Forelimb muscle (tissue), 1 donor: ENCODE measurements at places on chromosomes 2 and 18. TPM values are rescaled to one million over a fixed set of nuclear protein-coding genes. Genes with fewer than 3 reads are reported as not detected.

- no peak for DNase-seq
Measured at GRCh38 chr2:172991031-172991430, 84.6 kb upstream of the MAP3K20 start.

DNA sequence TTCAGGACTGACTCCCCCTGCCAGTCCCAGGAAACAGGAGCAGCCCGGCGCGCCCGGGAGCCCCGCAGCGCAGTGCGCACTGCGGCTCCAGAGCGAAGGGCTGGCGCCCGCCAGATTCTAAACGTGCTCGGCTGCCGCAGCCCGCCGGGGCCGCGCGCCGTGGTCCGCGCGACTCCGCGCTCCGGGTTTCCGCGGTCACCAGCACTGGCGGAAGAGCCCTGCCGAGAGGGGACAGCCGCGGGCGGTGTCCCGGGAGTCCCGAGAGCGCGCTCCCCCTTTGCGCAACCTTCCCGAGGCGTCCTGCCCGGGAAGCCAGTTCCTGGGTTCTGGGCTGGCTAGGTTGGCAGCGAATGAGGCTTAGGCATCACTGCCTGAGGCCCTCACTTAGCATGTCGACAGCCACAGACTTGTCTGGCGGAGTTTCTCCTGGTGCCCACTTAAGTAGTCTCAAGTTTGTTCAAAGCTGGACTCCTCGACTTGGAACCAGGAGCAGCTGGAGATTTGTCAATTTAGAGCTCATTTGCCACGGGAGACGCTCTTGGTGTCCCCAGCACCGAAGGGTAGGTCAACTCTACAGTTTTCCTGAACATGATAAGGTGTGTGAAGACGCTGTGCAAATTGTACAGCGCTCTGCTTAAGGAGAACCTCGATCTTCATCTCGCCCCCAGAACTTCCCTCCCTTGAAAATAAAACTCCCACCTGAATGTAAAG lies 1.5 kb upstream of the VSNL1 start:
- DNase-seq = no peak

Gene STAMBP
- 42.9 TPM for polyA plus RNA-seq

DNA sequence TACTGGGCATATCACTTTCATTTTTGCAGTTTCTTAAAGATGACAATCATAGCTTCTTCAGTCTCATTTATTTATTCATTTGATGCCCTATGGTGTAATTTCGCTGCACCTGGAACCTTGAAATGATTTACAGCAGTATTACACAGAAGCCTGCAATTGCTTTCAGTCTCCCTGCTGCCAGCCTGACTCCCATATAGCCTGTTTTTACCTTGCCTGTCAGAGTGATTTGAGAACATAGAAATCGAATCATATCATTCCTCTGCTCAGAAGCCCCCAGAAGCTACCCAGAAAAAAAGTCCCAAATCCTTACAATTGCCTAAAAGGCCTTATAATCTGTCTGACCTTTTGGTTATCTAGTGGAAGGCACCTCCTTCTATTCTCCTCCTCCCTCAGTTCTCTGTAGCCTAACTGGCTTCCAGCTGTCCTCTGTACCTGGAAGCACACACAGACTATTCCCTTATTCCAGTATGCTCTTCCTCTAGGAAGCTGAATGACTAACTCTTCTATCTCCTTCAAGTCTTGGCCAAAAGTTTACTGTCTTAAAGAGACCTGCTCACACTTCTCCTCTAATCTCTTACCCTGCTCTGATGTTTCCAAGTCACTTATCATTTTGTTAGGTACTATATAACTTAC lies 12.6 kb downstream of the SCN3A start:
- DNase-seq = no peak

DNA sequence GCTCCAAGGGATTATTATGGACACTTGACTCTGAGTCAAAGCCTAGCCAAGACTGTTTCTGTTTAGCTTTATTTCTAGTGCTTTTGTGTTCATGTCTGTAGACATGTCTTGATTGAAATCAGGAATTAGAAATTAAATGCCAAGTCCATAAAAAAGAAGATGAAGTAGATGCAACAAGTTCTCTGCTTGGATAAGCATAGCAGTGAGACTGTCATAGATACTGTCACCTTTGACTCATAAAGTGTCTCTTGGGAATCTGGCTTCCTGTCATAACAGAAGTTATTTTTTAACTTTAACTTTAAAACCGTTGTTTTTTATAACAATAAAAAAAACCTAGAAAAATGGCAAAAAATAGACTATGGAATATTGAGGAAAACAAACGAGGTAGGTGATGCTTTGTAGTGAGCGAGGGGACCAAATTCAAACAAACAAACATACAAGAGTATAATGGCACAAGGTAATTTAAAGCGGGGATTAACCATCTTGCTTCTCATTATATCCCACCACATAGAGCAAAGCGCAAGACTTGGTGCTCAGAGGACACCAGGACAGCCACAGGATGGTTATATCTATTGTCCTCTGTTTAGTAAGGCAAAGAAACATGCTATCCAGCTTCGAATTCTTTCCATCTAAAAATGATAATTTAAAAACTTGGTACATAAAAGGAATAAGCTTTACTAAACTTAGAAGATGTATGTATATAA lies 64.6 kb downstream of the CD226 start:
- DNase-seq = no peak

DNA sequence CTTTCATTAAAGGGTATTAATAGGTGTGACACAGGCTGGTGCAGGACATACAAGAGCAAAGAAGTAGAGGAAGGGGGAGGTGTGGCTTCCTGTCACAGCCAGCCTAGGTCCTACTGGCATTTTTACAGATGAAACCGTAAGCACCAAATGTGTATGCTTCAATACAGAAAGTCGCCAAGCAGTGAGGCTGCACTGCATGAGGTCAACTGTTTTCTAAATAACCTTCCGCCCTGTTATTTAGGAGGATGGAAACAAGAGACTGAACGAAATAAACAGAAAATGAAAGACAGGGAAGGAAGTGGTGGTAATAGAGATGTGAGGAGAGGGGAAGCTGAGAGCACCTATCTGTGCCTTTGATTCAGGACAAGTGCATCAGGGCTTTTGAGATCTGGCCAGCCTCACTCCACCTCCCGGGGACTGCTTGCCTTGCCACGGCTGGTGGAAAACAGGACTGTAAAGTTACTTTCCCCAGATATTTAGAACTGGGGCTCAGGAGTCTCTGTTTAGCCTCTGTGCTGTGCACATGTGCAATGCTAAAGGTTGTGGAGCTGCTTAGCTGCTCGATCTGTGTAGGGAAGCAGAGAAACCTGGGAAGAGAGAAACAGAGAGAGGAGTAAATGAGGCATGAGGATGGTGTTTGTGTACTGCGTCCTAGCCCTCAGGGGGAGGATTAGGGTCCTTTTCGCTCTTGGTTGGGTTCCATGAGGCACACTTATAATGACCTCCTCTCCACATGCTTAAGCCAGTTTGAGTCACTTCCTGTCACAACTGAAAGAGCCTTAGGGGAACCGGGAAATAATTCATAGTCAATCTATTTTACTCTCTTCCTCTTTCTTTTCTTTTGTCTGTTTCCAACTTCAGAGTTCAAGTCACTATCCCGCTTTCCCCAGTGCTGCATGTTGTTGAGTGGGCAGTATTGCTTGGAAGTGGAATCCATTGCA lies 62.3 kb upstream of the BOD1L2 start:
- no peak for DNase-seq

Gene MARCHF4
- 0.04 TPM for polyA plus RNA-seq

Gene C2orf66
- polyA plus RNA-seq = 0.14 TPM

GRCh38 chr2:174395969-174396630 lies 570 bp downstream of the SCRN3 start:
- no peak for DNase-seq

Gene SLC25A52
- 0.13 TPM for polyA plus RNA-seq

GRCh38 chr2:23760736-23761135 lies 166.2 kb downstream of the ATAD2B start:
- DNase-seq = peak; percentile 65

GRCh38 chr2:234967201-234967869 lies 15.5 kb downstream of the SH3BP4 start:
- DNase-seq = no peak

GRCh38 chr2:120504936-120505705 lies 159.2 kb downstream of the INHBB start:
- DNase-seq = no peak

Gene MALL
- 6.8 TPM for polyA plus RNA-seq

Gene SCN3A
- polyA plus RNA-seq = 0.53 TPM

GRCh38 chr2:25251422-25252273 lies 83.3 kb upstream of the POMC start:
- no peak for DNase-seq

Gene VSNL1
- 4.9 TPM for polyA plus RNA-seq

Gene GDF7
- polyA plus RNA-seq = 0.66 TPM

DNA sequence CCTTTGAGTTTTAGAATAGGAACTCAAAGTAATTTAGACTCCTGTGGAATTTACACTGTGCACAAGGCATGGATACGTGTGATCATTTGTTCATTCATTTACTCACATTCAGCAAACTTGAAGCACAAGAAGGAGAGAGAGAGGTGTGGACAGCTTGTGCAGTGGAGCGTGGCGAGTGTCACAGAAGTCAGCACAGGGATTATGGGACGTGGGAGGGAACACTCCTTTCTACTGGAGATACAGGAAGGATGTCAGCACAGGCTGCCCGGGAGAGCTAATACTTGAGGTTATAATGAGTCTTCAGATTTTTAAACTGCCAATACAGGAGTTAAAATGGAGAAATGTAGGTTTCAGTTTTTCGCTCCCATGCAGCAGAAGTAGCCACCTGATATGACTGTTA lies 7.0 kb downstream of the FAM228A start:
- DNase-seq = no peak

GRCh38 chr2:6937157-6937556 lies 19.9 kb downstream of the RNF144A start:
- no peak for DNase-seq

Gene MAP3K19
- polyA plus RNA-seq = not detected

- DNase-seq = no peak
Measured at GRCh38 chr2:10462178-10463083, 14.3 kb upstream of the ODC1 start.
